Renal cortex interstitium (tissue), 15 donors: ENCODE measurements at places on chromosomes 3 and 15.

DNA sequence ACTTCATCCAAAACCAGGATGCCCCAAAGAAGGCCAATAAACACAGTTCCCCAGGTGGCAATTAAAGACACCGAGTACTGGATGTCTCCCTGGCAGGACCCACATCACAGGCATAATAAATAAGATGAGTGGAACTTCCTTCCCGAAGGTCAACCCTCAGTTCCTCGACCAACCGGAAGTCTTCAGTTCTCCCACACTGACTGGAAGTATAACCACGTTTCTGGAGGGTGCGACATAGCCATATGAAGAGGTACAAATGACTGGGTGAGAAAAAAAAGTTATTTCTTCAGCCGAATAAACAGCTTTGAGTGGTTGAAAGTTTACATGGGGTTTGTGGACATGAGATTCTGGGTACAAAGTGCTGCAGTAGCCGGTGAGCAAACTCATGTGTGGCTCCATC is 34.6 kb upstream of the MUC13 start:
- no peak for DNase-seq

- DNase-seq, result no peak
Observed at GRCh38 chr3:123392368-123392767, 56.5 kb downstream of the ADCY5 start.

DNA sequence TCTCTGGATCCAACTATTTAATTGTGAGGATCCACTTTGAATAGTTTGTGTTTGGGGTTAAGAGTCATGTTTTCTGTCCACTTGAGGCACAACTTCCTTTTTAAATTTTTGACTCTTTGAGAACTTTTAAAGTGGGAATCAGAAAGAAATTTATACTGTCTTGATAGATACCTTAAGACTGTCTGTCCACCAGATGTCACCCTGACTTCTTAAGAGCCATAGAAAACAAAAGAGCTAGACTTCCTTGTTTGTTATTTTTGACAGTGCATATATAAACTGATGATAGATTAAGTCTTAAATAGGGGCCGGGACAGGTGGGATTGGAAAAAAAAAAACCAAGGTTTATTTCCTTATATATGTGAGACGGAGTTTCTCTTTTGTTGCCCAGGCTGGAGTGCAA is 52.1 kb upstream of the WDR72 start:
- no peak for DNase-seq

DNA sequence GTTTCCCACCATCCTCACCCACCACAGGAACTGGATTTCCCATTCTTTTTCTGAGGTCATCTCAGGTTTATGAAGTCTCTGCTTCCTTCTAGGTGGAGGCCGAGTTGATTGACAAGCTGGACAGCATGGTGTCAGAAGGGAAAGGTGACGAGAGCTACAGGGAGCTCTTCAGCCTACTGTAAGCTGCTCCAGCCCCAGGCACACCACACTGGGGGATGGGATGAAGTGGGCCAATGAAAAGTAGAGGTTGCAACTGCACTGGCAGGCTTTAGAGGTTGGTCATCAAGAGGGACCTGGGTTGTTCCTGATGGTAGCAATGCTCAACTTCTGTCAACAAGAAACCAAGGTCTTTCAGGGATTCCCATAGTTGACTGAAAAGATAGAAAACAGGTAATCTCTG is 55.0 kb upstream of the MANF start:
- no peak for DNase-seq

DNA sequence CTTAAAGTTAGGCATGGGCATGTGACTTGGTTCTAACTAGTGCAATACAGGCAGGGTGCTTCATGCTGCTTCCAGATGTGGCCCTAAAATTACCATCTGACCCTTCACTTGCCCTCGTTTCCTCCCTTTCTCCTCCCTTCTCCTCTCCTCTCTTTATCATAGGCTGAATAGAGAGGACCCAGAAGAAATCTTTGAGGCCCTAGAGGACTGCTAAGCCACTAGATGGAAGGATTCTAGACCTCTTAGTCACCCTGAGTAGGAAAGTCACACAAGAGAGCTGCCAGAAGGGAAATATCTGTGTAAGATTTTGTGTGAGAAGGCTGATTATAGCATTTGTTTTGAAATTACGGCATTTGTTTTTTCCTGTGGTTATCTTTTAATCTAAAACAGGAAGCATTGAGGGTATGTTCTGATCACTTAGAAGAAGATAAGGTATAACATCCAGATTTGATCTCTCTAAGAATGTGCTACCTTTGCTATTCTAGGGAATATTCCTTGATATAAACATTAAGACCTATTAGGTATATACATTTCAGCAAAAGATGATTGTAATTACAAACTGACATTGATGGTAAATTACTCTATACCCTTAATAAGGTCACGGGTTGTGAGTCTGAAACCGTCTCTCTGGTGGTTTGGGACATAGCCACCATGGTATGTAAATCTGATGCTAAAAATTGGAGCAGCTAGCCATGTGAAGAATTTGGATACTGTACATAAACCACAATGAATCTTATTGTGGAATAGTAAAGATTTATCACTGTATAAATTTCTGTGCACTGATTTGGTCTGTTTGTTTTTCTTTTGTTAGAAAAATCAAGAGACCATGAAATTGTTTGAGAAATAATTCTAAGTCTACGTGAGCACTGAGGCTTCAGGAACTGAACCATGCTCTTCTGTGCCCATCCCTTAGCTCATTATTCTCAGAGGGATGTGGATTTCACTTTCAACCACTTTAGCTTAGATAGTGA is 84.1 kb downstream of the TP63 start:
- no peak for DNase-seq

- DNase-seq, result no peak
Observed at GRCh38 chr3:11569156-11569741, 74.5 kb downstream of the VGLL4 start.

DNA sequence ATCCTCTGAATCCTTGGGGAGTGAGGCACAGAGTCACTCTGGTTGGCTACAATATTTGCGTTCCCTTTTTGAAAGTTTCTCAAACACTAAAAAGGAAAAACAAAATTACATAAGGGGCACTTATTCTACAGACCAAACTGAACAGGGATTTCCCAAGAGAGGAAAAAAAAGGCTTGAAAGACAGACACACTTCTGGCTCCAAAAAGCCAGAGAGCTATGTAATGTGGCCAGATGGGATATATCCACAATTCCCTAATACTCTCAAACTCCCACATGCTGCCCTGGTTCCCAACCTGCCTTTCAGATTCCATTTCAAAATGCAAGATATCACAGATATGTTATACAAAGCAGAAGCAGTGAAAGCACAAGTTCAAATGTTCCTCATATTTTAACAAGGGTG is 1.6 kb downstream of the FRMD4B start:
- DNase-seq, result no peak

DNA sequence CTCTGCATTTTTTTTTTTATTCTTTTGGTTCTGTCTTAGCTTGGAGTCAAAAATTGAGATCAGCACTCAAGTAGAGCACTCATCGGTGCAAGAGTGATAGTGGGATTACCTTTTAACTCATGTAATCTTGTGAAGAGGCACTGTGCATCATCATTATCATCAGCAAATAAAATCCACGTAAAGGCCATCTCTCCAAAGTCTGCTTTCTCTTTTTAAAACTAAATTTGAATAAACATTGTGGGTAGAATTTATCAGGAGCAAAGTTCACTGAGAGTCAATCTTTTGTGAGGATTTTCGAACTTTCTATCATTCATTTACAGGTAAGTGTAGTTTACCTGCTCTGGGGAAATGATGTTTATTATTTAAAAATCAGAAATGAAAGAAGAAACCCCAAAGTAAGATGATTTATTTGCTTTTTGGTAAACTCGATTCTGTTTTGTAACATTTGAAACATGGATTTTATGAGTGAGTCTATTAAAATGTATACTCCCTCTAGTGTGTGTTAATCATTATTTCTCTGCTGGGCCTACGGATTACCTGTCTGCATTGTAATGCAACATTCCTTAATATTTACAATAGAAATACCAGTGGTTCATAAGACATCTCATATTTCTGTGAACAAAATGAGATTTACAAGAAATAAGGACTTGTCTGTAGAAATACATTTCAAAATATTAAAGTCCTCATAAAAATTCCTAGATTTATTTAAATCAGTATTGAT is 327.7 kb upstream of the NAALADL2 start:
- DNase-seq, result no peak

DNA sequence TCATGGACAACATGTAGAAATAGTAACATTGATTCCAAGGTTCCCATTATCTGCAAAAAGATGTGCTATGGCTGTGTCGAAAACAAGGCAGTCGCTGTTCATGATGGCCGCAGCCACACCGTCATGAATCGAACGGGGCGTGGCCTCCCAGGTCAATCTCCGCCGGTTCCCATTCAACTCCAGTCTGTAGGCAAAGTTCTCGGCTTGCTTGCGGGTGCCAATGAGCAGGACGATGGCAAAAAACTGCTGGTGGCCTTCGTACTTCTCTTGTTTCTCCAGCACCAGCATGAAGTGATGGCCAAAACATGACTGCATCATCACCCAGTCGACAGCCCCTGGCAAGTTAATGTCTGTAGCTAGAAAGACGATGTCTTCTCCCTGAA is 20.8 kb downstream of the SIAH2 start:
- DNase-seq, result no peak

DNA sequence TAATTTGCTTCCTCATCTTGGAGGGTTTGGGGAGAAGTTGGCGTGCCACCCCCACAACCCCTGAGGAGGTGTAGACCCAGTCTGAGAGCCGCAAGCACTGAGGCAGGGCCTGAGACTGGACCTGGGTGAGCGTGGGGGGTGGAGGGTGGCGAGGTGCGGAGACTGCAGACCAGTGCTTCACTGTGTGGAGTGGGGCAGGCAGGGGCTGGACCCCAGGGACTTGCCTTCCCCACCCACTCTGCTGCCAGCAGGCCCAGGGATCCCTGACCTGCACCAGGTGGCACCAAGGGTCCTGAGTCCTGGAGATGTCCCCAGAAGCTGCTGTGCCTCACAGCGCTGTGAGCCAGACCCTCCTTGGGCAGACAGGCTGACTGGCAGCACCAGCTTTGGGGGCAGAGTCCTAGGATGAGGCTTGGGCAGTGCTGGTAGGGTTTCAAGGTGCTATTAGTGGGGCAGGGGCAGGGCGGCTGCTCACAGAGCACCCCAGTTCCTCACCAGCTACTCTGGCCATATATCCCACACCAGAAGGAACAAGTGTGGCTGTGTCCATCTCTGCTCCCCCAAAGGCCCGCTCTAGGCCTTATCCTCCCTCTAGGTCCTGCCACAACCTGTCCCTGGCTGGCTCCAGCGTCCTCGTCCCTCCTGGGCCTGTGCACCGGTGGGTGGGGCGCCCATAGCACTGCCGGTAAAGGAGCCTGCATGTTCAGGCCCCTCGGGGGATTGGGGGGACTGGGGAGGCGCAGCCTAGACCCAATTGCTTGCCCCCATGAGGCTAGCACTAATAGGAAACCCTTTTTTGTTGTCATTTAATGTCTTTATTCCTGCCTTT is 11.8 kb downstream of the ZBTB47 start:
- no peak for DNase-seq

DNA sequence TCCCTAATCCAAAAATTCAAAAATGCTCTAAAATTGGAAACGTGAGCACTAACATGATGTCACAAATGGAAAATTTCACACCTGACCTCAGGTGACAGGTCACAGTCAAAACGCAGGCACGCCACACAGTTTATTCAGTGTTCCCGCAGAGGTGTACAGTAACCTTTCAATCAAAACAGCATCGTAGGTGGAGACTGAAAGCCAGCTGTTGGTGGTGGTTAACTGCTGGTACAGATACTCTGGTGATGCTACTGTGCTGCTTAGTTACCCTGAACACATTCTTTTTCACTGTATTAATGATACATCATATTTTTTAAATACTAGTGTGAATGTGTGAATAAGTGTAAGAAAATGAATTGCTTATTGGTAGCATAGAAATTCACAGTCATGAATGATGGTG is 23.8 kb downstream of the RAB11A start:
- DNase-seq, result no peak

GRCh38 chr3:100113723-100114412 is 433 bp downstream of the FILIP1L start:
- no peak for DNase-seq

DNA sequence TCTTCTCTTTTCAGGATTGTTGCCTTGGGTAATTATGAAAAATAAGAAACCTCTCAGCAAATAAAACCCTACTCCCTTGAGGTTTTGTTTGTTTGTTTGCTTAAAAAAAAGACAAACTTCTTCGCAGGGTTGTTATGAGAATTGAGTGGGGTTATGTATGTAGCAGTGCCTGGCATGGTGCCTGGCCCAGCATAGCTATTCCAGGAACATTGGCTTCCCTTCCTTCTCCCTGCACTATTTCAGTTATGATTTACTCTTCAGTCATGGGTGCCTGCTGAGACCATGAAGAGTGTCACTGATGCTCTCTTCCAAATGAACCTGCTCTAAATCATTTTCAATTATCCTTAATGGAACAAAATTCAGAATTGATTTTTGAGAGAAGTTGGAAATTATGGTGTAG is 283.5 kb upstream of the ROPN1 start:
- no peak for DNase-seq

DNA sequence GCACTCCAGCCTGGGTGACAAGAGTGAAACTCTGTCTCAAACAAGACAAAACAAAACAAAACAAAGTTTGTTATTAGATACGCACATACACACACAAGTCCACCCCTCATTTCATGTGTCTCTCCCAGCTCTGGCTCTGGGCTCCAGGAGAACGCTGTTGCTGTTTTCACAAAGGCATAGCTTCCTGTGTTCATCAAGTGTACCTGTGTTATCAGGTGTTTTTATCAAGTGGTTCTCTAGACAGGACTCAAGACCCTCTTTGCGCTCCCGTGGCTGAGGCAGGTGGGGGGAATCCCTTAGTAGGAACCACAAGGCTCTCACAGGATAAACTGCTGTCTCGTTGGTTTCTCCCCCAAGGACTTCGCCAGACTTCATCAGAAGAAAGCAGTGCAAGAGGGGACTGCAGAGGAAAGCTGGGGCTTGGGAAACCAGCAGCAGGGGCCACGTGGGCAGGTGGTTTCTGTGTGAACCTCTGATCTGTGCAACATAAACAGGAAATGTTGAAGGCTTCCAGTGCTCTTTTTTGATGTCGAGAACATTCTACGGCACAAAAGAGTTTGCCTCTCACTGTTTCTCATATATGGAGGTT is 6.9 kb upstream of the PPP1R2 start:
- no peak for DNase-seq

- DNase-seq, result no peak
Observed at GRCh38 chr3:39750712-39751111, 58.7 kb upstream of the MYRIP start.

- DNase-seq, result no peak
Observed at GRCh38 chr15:45550436-45550835, 27.9 kb upstream of the SLC30A4 start.

- DNase-seq, result peak; percentile 79
Observed at GRCh38 chr3:123884203-123884831, at the start of gene MYLK. Gene MYLK, minus strand, starts transcription at chr3:123884332. Its CDS starts 90,491 bp downstream, at chr3:123793841.

DNA sequence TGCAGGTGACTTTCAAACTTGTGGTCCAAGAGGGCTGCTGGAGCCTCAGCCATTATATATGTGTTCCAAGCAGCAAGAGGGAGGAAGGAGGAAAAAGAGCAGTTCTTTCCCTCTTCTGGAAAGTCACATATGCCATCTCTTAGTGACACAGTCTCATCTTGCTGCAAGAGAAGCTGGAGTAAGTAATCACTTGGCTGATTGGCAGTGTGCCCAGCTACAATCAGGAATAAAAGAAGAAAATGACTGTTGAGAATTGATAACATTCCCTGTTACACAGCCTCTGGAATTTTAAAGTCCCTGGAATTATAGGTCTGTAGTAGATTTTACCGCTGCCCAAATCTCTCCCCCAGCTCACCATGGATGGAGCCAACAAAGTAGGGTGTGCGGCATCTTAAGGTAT is 31.4 kb upstream of the LYZL4 start:
- no peak for DNase-seq

GRCh38 chr15:68512598-68512997 is 66.2 kb upstream of the CORO2B start:
- DNase-seq, result no peak

- DNase-seq, result no peak
Observed at GRCh38 chr15:101070502-101071273, 151.5 kb downstream of the LRRK1 start.

- no peak for DNase-seq
Observed at GRCh38 chr3:184414418-184415202, 34.8 kb downstream of the CHRD start.
